ENCODE measurements at places on chromosomes 1 and 21. TPM values are rescaled to one million over a fixed set of nuclear protein-coding genes. Genes with fewer than 3 reads are reported as not detected.

The ADAM15 gene
- 84.2 TPM for total RNA-seq

The TNFSF18 gene
- not detected for total RNA-seq

The NUF2 gene
- 0.77 TPM for total RNA-seq

The TIAM1 gene
- total RNA-seq, result 1.8 TPM

The MTFR1L gene
- 227 TPM for total RNA-seq

The FPGT gene
- 12.2 TPM for total RNA-seq

The CFAP45 gene
- 1.7 TPM for total RNA-seq

The ITPKB gene
- total RNA-seq, result 19.5 TPM

The ANXA9 gene
- total RNA-seq, result 0.27 TPM

The PTPRF gene
- total RNA-seq, result 7.0 TPM

The PLXNA2 gene
- 12.1 TPM for total RNA-seq

The OR2T6 gene
- total RNA-seq, result not detected

The CASQ2 gene
- 879 TPM for total RNA-seq

The TRIM17 gene
- 0.50 TPM for total RNA-seq

The MYOM3 gene
- 409 TPM for total RNA-seq

The C1orf116 gene
- total RNA-seq, result 2.0 TPM

The AUNIP gene
- not detected for total RNA-seq

The ERICH3 gene
- total RNA-seq, result not detected

The CADM3 gene
- total RNA-seq, result 4.8 TPM

The C1orf87 gene
- total RNA-seq, result not detected

The PTGS2 gene
- 0.77 TPM for total RNA-seq

The TDRD10 gene
- total RNA-seq, result 1.9 TPM

The TNFRSF8 gene
- total RNA-seq, result 1.2 TPM

The SOAT1 gene
- 9.7 TPM for total RNA-seq

The CSF3R gene
- total RNA-seq, result 6.4 TPM

The AMPD1 gene
- 0.10 TPM for total RNA-seq

The MIXL1 gene
- not detected for total RNA-seq

The BCAN gene
- 0.52 TPM for total RNA-seq

The OR2T5 gene
- not detected for total RNA-seq
